ENCODE measurements at places on chromosomes 5 and 9.

DNA sequence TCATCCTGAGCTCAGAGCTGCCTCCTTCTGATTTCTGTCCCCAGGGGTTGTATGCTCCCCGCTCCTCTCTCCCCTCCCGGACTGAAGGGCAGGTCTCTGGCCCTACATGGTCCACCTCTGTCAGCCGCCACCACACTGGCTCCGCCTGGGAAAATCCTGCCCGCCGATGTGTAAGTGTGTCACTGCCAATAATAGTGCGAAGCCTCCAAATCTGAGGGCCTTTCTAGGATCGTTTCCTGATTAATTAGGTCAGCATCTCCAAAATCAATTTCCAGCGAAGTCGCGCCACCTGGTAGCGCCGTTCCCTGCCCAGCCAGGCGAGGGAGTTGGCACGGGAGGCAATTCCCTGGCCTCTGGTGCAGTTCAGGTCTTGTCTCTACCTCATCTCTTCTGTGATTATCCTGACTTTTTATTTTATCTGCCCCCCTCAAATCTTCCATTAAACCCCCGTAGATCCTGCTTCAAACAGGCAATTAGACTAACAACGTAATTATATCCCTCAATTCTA lies 73.5 kb downstream of the ZNF618 start:
- DNase-seq, result no peak

GRCh38 chr9:114375386-114376175 lies 12.2 kb downstream of the AKNA start:
- DNase-seq, result no peak

DNA sequence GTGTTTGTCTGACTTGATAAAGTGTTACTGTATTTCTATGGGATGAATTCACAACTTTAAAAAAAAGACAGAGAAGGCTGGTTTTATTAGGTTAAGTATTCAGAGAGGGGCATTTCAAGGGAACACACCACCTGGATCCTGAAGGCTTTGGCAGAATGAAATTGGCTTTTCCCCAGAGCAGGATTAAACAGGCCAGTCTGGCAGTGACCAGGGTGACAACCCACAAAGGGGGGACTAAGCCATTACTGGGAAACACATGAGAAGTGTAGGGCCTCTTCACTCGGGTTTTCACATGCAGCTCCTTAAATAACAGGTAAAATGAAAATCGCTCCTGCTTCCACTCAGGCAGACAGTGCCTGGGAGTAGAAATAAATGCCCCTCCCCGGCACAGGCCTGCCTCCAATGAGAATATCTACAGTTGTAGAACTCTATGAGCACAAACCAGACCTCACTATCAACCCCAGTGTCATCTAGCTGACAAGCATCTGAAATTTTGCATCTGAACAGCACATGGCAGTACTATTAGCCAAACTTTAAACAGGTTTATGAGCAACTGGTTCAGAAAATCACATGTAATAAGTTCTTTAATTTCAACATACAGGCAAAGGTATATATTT lies 85.8 kb downstream of the LHFPL2 start:
- peak; percentile 26 for DNase-seq

DNA sequence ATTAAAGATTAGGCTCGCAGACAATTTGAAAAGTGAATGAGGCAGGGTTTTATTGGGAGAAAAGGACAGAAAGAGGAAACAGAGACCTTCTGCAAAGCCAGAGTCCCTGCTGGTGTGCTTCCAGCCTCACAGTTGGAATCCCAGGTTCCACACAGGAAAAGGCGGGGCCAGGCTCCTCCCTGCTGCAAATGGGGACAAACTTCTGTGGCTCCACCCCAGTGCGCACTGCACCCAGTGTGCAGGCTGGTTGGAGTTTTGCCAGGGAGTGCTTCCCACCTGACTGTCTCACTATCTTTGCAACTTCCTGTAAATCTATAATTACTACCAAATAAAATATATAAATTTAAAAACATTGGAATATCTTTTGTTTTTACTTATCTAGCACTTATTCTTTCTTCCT lies 386.0 kb upstream of the GRIN3A start:
- DNase-seq, result no peak

DNA sequence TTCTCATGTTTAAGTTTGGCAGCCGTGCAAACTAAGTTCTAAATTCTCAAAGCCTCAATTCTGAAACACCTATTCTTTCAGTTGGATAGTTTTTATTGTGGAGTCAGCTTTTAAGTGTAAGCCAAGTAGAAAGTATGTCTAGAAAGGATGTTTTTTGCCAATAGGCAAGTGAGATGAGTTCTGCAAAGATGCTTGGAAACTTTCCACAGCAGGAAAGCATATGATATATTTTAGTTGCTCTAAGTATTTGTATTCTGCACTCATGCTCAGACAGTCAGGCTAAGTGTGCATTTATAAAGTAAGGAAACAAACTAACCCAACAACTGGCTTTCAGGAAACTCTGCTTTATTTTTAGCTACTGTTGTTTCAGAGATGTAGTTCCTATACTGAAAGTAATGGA lies 67.3 kb upstream of the CDH18 start:
- DNase-seq, result no peak

GRCh38 chr9:131404581-131404980 lies 10.7 kb downstream of the PRRC2B start:
- DNase-seq, result no peak

- DNase-seq, result no peak
Measured at GRCh38 chr9:16291921-16292320, 578.5 kb downstream of the BNC2 start.

GRCh38 chr5:17802256-17802655 lies 168.0 kb downstream of the TAF11L14 start:
- no peak for DNase-seq

DNA sequence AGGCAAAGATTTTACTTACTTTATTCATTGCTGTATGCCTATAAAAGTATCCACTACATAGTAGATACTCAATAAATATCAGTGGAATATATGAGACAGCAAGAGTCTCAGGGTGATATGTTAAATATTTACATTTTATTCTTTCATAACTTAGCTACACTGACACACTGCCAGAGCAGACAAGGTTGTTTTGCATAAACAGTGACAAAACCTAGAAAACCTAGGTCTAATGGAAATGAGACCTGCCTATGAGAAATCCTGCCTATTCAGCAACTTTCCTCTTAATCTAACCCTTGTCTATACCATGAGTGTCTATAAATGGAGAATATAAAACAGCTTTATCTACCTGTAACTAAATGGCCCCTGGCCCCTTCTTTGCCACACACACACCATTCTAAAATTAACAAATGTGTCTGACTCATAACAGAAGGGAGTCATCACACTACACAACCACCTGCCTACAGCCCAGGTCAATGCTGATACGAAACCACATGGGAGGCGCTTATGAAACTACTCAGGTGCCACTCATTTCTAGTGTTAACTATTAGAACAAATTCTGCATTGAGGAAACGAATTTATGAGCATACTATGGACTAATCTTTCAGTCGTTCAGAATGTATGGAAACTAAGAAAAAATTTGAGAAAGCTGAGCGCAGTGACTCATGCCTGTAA lies 60.3 kb downstream of the UBAP2 start:
- no peak for DNase-seq

DNA sequence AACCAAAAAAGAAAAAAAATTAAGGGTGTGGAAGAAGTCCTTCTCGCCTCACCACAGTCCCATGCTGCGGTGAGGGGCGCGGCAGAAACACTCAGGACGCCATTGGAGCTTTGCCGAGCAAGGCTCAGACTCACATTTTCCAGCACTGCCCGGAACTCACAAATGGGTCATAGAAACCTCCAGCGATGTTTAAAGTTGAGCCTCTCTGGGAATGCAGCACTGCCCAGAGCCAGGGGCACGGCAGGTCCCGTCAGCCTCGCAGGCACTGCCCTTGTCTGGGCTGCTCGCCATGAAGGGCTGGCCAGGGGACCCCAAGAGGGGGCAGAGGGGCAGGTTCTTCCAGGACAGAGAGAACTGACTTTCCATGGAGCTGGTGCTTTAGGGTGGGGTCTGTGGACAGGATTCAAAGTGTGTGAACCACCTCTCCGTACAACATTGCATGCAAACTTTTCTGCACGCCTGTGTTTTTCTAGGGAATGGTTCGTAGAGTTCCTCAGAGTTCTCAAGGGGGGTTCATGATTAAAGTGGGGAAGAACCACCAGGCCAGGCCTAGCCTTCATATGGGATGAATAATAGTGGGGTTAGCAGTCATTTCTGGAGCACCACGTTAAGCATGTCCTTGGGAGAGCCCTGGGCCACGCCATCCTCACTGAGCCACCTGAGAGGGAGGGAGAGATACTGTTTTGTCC lies 38.4 kb downstream of the PRRX2 start:
- no peak for DNase-seq

DNA sequence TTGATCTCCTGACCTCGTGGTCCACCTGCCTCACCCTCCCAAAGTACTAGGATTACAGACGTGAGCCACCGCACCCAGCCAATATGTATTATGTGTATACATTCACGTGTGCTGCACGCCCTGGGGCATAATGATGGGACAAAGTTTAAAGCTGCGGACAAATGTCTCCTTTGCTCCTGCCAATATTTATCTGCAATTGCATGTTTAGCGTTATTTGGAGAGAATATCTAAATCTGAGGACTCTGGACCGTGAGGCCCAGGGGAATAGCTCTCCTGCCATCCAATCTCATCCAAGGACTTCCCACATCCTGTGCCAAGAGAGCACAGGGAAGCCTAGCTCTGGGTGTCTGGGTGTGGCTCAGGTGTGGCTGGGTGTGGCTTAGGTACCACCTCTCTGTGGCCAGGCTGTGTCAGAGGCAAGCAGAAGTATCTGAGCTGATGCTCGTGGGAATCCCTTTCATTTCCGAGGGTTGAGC lies 6.9 kb upstream of the BOD1 start:
- no peak for DNase-seq

- no peak for DNase-seq
Measured at GRCh38 chr5:18152671-18153070, 518.4 kb downstream of the TAF11L14 start.

DNA sequence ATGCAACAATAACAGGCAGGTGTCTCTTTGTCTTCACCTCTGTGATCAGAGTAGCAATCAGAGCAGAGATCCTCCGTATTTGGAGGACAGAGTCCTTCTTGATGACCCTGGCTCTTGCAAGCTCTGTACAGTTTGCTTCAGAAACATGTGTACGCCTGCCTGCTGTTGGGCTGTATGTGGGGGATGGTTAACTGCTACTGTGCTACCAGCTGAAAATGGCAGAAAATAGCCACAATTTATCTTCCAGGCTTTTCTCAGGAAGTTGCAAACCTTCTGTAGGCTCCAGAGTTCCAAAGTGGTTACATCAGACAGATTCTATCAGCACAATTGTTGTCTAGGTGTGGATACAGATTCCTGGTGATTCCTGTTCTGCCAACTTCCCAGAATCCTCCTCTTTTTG lies 35.5 kb downstream of the DDX46 start:
- DNase-seq, result no peak

GRCh38 chr9:31389075-31389474 lies 995.4 kb upstream of the ACO1 start:
- no peak for DNase-seq

GRCh38 chr9:98745470-98745869 lies 36.7 kb upstream of the GABBR2 start:
- no peak for DNase-seq

GRCh38 chr5:17991775-17992174 lies 357.5 kb downstream of the TAF11L14 start:
- DNase-seq, result no peak

GRCh38 chr5:109413458-109413857 lies 3.7 kb upstream of the PJA2 start:
- DNase-seq, result no peak

GRCh38 chr5:118806571-118806970 lies 181.8 kb downstream of the DTWD2 start:
- DNase-seq, result no peak

DNA sequence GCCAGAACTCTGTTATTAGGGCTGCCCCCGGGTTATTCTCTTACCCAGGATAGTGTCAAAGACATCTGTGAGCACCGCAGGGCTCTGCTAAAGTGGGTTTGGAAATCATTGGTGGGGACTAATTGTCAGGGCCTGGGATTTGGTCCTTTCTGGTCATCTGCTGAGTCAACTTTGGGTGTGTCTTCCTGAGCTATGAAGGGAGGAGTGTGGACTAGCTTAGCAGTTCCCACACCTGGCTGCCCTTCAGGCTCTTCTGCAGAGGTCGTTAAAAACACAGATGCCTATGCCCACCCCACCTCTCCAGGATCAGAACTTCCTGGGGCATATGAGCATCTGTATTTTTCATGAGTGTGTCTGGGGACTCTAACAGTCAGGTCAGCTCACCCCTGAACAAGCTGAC lies 352.2 kb downstream of the SLIT3 start:
- no peak for DNase-seq

GRCh38 chr5:132079081-132079480 lies 5.5 kb downstream of the CSF2 start:
- no peak for DNase-seq

DNA sequence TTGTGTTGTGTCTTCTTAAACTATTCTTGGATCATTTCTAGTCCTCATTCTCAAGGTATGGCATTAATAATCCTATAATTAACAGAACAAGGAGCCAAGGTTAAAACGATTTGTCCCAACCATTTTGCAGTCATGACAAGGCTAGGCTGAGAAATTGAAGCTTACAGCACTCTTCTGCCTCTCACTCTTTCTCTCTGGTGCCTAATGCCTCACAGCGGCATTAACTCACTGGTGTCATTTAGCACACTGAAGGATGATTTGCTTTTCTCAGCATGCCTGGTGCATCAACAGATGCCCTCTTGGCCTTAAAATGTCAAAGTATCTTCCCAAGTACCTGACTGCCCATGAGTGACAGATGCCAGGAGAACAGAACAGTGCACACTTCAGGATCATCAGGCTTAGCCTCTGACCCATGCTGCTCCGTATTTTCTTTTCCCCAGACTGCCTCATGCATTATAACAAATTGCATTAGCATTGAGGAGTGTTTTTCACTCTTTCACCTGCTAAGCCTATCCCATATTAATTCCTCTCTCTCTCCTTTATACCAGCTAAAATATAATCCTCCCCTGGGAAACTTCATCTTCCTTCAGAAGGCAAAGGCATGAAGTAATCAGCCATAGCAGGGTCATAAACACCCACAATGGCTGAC lies 61.1 kb upstream of the SV2C start:
- DNase-seq, result no peak

GRCh38 chr5:15366676-15367391 lies 133.1 kb upstream of the FBXL7 start:
- no peak for DNase-seq

- no peak for DNase-seq
Measured at GRCh38 chr5:178094345-178094744, 19.0 kb upstream of the N4BP3 start.

DNA sequence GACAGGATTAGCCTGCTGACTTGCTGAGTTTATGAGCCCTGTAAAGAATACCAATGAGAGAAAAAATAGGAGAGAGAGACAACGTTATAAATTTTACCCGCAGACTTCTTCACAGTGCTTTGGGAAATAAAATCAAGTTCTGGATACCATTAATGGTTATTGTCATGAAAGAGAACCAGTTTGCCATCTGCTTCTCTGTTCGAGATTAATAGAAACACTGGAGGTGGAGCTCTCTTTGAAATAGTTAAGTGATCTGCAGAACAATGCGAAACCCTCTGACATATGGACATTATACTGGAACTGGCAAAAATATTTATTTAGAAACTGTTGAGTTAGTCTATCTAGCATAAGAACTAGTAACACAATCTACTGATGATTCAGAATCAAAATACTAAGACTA lies 500.7 kb downstream of the CDH12 start:
- DNase-seq, result no peak

- no peak for DNase-seq
Measured at GRCh38 chr5:100790951-100791350, 112.1 kb downstream of the ST8SIA4 start.
